ENCODE measurements at places on chromosomes 6 and 20.

GRCh38 chr6:128657181-128657580 lies 136.8 kb upstream of the PTPRK start:
- no peak for DNase-seq

DNA sequence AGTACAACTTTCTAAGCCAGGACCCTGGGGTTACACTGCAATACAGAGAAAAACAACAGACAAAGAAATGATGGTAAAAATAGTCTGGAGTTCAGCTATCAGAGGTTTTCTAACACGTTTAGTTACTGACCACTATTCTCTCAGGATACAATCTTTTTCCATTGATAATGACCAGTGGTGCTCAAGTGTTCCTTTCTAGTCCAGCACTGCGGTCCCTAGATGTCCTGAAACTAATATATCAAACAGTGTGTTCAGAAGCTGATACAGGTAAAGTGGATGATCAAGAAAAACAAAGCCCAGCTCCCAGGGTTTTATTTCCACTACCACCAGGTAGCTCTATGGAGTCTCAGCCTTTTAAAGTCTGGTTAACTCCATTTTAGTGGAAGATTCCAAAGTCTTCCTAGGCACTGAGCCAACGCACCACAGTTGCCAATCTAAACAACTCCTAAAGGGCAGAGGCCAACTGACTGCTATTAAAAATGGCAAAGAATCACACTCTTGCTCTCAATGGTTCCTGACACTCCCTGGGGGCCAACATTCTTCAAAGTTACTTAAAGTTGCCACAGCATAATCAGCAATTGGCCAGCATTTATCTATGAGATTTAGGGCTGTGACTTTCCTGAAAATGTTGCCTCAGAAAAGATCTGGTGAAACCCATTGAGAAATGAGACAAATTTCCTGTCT lies 38.2 kb downstream of the DZANK1 start:
- DNase-seq = no peak

DNA sequence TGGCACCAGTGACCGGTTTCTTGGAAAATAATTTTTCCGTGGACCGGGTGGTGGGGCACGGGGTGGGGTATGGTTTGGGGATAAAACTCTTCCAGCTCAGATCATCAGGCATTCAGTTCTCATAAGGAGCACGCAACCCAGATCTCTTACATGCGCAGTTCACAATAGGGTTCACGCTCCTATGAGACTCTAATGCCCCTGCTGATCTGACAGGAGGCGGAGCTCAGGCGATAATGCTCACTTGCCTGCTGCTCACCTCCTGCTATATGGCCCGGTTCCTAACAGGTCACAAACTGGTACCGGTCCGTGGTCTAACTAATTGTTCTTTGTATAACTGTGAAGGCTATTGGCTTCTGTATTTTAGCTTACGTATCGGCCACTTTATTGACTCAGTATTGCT lies 51.7 kb downstream of the VSTM2L start:
- no peak for DNase-seq

GRCh38 chr20:32465092-32465900 lies 107.2 kb downstream of the ASXL1 start:
- DNase-seq = no peak

DNA sequence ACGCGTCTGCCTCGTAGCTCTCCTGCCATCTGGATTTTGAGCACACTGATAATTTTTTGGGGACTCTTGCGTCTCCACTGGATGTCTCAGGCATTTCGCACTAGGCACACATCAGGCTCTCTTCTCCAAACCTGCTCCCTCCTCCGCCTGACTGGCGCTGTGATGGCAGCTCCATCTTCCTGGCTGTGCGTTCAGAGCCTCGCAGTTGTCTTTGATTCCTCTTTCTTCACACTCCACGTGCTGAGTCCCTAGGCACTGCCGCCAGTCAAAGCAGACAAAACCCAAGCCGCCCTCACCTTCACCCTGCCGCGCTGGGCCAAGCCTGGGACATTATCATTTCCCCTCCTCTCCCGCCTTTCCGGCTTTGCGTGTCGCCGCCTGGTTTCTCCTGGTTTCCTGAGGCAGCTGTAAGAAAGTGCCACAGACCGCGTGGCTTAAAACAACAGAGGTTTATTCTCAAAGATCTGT lies 778 bp downstream of the PSMG4 start:
- DNase-seq = peak; percentile 28

Measured in CD4-positive, alpha-beta T cell treated with Interleukin-10 for 1 hour (primary cell).